ENCODE measurements at places on chromosomes 5 and 9.

GRCh38 chr9:96509848-96510247 lies 59.9 kb downstream of the HABP4 start:
- no peak for DNase-seq

GRCh38 chr5:123099514-123100151 lies 10.6 kb downstream of the PRDM6 start:
- no peak for DNase-seq

- DNase-seq = no peak
These were observed 333.3 kb downstream of the AGTPBP1 start for GRCh38 chr9:85408494-85408893.

DNA sequence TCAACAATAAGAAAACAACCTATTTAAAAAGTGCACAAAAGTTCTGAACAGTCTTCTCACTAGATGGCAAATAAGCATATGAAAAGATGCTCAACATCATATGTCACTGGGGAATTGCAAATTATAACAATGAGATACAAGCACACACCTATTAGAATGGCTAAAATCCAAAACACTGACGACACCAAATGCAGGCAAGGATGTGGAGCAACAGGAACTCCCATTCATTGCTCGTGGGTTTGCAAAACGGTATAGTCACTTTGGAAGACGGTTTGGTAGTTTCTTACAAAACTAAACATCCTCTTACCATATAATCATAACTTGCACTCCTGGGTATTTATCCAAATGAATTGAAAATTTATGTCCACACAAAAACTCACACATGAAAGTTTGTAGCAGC lies 100.9 kb upstream of the TBC1D2 start:
- no peak for DNase-seq

GRCh38 chr9:13705373-13705772 lies 425.9 kb upstream of the MPDZ start:
- no peak for DNase-seq

GRCh38 chr5:149152317-149152746 lies 11.0 kb downstream of the ABLIM3 start:
- DNase-seq = no peak
